ENCODE measurements at places on chromosomes 16 and 17.

DNA sequence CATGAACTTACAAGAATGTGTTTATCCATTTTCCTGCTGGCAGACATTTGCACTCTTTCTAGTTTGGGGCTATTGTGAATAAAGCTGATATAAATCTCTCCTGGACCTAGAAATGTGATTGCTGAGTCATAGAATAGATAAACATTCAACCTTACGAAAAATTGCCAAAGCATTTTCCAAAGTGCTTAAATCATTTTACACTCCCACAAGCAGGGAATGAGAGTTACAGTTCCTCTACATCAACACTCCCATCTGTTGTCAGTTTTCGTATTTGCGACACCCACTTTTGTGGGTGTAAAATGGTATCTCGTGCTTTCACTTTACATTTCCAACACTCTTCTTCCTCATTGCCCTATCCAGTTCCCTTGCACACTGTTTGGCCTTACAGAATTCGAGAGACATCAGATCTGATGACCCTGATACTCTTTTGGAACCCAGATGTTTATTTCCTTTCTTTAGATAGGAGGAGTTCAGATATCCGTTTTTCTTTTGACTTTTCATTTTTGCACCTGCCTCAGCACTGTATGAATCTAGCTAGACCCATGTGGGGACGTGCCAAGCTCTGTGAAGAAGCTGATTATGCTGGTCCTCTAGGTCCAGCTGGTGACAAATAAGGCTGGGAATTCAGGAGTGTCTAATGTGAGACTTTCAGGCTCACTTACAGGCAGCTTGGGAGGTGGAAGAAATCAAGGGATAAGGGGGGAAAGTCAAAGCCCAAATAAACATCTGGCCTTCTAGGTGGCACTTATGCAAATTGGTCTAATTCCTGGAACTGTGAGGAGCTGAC is 14.0 kb downstream of the SOX9 start:
- no peak for DNase-seq

DNA sequence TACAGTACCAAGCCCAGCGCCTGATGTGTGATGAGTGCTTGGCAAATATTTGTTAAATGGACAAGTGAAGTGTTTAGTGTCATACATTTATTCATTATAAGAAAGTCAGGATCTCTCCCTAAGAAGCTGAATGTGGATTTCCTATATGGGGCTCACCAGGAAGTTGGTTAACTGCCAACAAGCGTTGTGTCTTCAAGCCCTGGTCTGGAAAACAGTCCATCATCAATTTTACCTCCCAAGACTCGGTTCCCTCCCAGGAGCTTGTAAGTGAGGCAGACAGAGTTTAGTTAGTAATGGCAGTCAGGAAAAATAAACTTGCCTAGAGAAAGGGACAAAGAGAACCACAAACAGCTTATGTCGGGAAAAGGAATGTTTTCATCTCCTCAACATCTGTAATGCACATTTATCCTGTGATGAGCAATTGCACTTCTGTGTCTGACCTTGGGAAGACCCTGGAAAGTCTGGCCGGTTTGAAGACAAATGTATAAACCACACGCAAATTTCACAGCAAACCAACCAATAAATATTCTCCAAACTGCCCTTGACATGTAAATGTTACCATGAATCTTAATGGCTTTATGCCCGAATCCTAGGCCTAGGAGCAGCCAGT is 28.3 kb downstream of the C16orf95 start:
- no peak for DNase-seq

GRCh38 chr17:74631468-74632450 is 8.2 kb upstream of the CD300E start:
- DNase-seq: no peak

DNA sequence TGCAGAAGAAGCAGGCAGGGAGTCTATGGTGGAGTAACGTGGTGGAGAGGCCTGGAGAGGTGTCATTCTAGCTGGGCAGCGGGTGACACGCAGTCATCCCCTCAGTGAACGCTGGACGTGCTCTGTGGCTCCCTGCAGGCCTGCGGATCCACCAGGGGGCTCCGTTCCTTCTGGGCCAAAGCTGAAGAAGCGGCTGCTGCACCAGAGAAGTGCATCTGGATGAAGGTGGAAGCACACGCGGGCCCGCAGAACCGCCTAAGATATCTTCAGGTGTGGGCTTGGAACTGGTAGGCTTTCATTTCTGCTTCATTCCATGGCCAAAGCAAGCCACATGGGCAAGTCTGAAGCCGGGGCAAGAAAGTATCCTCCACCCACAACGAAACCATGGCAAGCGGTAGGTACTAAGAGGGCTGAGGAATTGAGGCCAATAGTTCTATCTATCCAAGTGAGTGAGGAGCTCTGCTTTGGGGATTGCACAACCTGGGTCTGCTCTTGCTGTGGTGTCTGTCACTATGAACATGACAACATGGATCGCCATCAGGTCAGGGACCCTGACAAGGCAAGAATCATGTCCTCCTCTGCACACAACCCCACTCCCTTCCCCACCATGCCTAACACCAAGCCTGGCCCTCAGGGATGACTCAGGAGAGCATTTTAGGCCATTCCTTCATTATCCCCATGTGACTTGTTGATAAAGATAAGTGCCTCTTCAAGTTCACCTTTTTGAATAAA is 78.9 kb upstream of the FBXO47 start:
- DNase-seq: no peak

- DNase-seq: no peak
These were observed 46.8 kb downstream of the RNF112 start for GRCh38 chr17:19457830-19458271.

GRCh38 chr17:50722746-50723145 is 3.3 kb downstream of the LUC7L3 start:
- no peak for DNase-seq

DNA sequence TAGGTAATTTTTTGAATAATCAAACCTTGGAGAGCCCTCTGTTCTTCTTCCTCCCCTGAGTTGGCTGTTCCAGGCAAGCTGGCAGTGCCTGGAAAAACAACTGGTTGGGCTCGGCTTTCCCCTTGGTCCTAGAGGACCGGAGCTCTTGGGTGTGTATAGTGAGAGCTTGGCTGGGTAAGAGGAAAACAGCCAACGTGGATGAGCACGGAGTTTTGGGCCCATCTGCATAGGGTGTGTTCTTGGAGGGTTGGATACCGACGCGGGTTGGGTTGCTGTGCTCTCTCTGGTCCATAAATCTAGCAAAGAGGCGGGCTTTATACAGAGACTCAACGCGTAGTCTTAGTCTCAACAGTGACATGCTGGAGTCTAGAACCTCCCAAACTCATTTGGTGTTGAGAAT is 23.2 kb downstream of the ITGB3 start:
- DNase-seq: no peak

Data from stimulated activated CD4-positive, alpha-beta T cell treated with anti-CD3 and anti-CD28 coated beads, Interleukin-2, amount 100 ng/mL, for 48 hours (primary cell).